Fibroblast of skin of back (primary cell): ENCODE measurements at places on chromosomes 16 and 17.

DNA sequence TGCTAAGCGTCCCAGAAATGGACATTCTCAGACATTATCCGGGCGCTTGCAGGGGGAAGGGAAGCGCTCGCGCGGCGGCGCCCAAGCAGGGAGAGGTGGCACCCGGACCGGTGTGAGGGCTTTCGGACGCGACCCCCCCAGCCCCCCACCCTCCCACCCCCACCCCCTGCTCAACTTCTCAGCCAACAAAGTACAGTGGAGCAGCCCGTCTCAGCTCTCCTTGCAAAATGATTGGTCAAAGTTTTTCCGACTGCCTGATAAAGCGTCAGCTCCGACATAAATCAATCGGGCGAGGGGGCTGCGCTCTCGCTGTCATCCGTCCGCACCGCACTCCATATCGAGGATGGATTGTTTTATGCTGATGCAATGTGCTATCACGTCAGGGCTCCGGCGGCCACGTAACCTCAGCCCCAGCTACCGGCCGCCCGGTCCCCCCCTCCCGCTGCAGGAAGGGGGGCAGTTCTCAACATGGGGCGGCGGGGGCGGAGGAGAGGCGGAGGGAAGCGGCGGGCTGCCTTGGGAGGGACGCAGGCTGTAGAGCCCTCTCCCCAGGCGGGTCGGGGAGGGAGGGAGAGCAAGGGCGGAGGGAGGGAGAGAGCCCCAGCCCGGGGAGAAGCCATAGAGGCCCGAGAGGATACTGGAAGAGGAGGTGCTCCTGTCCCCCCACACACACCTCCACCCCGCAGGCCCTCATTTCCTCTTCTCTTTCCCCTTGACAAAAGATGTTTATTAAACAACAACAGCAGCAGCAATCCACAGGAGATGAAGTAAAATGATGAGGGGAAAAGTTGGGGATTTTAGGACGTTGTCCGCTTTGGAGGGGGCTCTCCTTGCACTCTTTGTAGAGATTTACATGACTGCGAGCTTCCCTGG is at the start of gene HOXB9:
TSS of gene HOXB9 (minus strand) at position 114 of the 873 bp plus-strand sequence. CDS start at position 25, 89 bp downstream.
- peak; percentile 23 for DNase-seq

DNA sequence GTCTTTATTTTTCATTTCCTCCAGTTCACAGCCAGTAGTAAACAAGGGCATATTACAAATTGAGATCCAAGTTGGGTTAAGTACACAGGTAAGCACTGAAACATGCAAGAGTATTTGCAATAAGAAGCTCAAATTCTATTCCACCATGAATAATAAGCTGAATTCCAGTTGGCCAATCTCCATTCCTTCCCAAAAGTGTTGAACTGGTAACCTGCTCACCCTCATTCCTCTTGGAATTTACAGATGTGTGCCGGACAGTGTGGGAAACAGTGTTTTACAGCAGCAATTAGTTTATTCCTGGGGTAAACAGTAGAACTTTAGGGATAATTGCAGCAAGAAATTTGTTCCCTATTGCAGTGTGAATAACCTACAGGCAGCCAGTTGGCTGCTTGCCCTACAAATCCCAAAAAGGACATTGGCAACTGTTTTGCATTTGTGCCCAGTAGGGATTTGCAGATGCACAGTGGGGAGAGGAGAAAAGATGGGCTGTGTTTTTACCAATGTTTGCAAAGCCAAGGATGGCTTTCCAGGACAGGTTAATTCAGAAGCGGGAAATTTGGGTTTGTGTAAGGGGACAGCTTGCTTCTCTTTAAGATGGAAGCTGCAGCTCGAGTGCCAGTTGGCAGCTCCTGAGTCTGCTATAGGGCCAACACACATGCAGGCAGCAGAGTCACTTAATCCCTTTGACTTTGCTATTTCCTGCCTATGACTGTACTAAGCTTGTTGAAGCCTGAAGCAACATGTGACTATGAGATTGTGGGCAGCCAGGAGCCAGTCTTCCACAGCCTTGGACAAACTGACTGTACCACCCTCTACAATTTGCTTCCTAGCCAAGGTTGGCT is 318.9 kb downstream of the MAP2K6 start:
- DNase-seq = peak; percentile 89

DNA sequence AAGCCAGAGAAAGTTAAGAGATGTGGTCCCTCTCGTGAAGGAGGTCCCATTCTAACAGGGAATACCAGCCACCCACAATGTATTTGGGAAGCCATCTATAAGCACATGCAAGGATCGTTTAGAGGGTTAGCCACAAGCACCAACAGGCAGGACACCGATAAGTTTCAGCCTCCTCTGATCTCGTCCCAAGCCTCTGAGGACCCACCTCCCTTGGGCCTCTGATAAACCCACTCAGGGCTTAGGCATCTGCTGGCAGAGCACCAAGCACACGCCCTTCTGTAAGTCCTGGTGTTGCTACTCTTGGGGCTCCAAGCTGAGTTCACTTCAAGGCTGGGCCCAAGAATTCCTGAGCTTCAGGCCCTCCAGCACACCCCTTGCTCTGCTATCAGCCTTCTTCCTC is 5.4 kb upstream of the PNPO start:
- peak; percentile 76 for DNase-seq

GRCh38 chr16:50996166-50996829 is 154.8 kb downstream of the SALL1 start:
- no peak for DNase-seq

GRCh38 chr17:29587591-29587990 is 1.9 kb downstream of the GIT1 start:
- no peak for DNase-seq

DNA sequence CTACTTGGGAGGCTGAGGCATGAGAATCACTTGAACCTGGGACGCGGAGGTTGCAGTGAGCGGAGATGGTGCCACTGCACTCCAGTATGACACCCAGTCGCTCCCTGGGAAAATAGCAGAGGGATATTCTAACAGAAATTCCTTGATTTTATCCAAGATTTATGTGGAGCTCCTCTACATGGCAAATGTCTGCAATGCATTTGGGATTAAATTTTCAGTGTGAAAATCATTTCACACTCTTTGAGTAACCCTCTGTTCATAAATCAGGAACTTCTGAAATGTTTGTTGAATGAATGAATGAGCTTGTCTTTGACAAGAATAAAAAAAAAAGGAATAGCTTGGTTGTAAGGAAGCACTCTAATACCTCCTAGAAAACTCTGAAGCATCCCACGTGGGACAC is 305.8 kb downstream of the SHISA9 start:
- DNase-seq = no peak

- DNase-seq = peak; percentile 65
Observed at GRCh38 chr16:85172455-85173145, 60.3 kb upstream of the CIBAR2 start.

DNA sequence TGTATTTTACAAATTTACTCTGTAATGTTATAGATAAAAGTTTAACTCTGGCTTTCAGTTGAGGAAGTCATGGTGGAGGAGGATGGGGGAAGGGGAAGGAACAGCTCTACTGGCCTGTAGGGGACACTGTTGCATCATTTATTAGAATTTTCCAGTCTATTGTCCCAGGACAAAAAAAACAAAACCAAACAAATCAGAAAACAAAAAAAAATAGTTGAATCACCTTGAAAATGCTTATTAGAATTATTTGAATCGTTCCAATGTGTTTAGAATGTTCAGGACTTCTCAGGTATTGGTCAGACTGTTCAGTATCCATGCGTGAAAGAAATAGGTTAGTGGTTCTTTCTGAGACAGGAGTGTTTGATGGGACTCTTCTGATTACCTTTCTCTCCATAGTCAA is 242.0 kb downstream of the FTO start:
- DNase-seq = peak; percentile 36

DNA sequence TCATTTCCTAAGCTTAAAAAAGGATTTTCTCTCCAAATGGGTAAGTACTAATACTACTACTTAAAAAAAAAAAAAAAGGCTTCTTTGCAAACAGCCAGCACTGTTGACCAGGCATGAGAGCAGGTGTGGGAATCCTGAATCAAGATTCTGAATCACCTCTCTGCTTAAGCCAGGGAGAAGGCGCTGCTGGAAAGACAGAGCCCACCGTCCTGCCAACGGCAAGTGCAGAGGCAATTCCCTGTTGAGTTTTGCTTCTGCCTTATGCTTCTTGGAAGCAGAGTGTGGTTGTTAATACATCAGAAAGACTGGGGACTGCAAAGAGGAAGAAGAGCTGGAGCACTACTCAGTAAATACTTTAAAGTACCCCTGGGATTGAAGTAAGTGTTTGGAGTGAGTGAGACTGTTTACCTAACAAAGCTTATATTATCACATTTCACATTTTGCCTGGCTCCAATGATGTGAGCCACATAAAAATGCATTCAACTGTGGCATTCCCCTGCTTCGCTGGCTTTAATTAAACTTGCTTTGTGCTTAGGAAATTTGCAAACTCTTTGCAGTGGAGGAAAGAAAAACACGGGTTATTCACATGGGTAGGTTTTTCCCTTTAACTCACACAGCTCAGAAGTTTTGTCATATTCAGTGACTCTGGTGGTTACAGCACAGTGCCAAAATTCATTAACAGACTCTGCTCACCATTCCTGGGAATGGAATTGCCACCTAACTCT is 86.0 kb upstream of the KIF2B start:
- DNase-seq = no peak

DNA sequence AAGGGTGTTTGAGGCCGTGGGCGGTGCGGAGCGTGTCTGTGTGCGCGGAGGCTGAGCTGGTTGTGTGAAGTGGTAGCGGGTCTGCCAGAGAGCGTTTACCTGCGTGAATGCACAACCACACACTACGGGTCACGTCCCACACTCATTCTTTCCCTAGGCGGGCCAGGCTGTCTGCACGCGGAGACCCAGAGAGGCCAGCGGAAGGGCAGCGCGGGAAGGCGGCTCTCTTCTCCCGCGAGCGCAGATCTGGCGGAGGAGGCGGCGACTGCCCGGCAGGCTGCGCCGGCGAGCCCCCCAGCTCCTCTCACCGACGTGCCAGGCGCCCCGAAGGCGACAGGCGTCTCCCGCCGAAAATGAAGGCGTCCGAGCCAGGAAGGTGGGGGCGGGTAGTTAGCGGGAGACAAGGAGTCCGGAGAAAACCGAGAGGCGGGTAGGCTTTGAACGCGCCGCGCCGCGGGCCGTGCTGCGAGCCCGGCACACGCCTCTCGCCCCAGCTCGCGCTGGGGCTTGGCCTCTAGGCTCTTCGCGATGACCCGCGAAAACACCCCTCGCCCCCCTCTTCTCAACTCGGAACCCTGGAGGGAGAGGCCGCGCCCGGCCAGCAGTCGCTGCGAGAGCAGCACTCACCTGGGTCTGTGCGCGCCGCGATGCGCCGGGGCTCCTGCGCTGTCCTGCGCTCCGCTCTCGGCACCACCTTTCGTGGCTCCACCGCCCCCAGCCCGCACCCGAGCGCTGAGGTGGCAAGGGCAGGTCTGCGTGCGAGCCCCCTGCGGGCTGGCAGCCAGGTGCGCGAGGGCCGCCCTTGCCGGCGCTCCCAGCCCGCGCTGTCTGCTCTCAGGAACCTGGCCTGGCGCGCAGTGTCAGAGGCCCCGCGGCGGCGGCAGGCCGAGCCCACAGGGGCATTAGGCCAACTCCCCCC is 2.0 kb upstream of the FOXF1 start:
- no peak for DNase-seq

DNA sequence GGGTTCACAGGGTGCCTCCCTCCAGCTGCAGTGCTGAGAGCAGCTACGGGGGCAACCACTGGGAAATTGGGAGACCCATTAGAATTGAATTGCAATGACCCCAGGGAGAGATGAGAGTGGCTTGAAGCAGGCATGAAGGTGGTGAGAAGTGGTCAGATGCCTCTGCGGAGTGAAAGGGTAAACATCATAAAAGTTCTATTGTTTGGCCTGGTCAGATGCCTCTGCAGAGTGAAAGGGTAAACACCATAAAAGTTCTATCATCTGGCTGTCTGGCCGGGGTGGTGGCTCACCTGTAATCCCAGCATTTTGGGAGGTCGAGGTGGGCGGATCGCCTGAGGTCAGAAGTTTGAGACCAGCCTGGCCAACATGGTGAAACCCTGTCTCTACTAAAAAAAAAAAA is 53.5 kb downstream of the TNFRSF13B start:
- DNase-seq = no peak

GRCh38 chr17:39757931-39758873 is 20.5 kb downstream of the GRB7 start:
- peak; percentile 27 for DNase-seq

DNA sequence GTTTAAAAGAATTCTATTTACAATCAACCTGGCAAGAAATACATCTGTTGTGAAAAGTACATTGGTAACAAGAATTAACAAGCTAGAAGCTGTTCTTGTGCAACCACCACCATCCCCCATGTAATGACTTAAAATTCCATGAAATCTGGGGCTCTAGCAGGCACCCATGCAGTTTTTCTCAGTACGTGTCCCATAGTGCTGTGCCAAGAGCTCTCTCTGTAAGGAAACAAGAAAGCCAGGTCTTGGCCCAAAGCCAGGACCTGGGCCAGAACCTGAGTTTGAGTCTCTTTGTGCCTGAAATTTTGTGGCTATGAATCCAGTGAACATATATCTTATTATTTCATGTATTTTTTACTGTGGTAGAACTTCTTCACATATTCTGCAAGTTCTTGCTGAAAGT is 46.6 kb downstream of the NUP93 start:
- DNase-seq = no peak

DNA sequence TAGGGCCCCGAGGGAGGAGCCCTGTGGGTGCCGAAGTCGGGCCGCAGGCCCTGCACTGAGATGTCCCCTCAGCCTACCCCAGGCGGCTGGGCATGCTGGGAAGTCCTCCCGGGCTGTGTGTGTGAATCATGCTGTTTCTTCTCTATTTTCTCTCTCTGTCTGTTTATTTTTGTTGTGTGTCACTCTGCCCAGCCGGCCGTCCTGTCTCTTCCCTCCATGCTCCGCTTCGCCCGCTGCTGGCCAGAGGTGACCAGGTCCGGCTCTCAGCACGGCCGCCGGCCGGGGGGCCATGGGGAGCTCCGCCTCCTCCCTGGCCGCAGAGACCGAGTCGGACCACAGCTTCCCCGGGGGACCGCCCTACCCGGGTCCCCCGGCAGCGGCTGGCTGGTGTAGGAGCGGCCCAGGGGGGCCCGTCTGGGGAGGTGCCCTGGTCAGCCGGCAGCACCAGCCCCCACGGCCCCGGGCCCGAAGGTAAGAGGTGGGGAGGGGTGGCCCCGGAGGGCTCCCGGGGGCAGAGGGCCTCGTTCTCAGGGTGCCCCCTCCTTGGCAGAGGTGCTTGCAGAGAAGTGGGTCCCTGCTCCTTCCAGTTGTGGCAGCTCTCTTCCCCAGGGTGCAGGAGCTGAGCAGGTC is 12.5 kb downstream of the CAPN15 start:
- peak; percentile 65 for DNase-seq

- peak; percentile 76 for DNase-seq
Observed at GRCh38 chr17:13002761-13003453, 14.9 kb downstream of the ELAC2 start.

- peak; percentile 38 for DNase-seq
Observed at GRCh38 chr16:85733839-85734170, 17.1 kb downstream of the C16orf74 start.
